Astrocyte of the cerebellum (primary cell): ENCODE measurements at places on chromosomes 16 and 17.

DNA sequence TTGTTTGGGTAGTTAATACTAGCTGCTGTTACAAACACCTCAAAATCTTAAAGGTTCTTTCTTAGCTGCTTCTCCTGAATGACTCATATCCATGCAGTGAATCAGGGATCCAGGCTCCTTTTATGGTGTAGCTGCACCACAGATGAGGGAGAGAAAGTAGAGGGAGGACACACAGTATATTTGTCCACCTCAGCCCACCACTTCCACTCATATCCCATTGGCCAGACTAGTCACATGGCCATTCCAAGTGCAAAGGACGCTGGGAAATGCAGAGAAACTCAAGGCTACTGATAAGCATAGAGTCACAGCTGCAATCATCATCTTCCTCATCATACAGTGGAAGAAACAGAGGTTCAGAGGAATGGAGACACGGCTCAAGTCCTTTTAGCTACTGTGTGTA, 63.8 kb downstream of the GSG1L start:
- DNase-seq: no peak

- DNase-seq: peak; percentile 98
Observed at GRCh38 chr17:59842901-59843652, 49.7 kb downstream of the TUBD1 start.

- no peak for DNase-seq
Observed at GRCh38 chr16:49460786-49461470, 87.3 kb downstream of the C16orf78 start.

DNA sequence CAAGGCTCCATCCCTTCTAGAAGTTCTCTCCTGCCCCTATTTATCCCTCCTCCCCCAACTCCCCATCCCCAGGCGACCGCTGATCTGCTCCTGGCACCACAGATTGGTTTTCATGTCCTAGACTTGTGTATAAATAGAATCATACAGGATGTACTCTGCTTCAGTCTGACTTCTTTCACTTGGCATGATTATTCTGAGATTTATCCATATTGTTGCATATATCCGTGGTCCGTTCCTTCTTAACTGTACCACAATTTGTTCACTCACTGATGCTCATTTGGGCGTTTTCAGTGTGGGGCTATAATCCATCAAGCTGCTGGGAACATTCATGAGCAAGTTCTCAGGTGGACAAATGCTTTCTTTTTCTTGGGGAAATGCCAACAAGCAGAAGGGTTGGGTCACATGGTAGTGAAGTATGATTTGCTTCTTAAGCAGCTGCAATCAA, 23.9 kb downstream of the PITPNM3 start:
- no peak for DNase-seq

GRCh38 chr16:67346341-67346740, 19.7 kb downstream of the LRRC36 start:
- no peak for DNase-seq

DNA sequence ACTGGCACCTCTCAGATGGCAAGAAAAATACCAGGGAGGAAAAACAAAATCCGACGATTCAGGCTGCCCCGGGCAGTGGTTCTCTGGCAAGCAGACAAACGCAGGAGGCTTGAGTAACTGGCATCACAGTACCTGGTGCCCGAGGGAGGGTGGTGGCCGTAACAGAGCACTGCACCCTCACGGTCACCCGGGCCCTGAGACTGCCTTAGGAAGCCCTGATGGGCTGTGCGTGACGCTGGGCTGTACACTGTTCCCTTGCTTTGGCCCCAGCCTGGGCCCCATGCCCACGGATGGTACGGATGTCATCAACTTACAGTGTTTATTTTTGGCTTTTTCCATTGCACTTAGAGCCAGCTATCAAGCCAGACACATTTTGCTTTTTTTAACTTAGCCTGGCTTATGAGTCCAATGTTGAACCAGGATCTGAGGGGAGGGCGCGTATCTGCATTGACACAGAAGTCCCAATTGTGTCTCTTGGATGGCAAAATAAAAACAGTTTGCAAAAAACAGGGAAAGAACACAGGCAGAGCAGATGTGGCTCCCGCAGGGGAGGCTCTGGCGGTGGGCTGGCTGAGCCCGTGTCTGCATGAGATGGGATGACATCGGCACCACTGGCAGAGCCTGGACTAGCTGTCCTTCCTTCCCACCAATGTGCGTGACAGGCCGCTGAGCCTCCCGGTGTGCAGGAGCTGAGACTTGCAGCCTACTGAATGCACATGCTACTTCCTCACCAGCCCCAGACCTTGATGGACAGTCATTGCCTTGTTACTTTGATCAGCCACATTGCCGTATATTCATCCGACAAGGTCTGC, 287.7 kb downstream of the FOXL1 start:
- no peak for DNase-seq

GRCh38 chr17:79954281-79955166, 81.1 kb downstream of the TBC1D16 start:
- DNase-seq: no peak

GRCh38 chr16:71348262-71349085, 10.0 kb upstream of the CALB2 start:
- DNase-seq: no peak

DNA sequence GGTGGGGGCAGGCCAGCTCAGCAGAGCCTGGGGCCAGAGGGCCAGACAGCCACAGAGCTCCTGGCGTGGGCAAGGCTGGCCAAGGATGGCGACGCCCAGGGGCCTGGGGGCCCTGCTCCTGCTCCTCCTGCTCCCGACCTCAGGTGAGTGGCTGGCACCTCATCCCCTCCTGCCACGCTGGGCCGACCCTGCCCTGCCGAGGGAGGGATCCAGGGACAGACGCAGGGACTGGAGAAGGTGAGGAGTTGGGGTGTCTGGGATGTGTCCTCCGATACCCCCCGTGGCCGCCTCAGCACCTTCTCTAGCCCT, at the start of gene ADGRG3:
Gene ADGRG3, plus strand, starts transcription at position 44 of the 309 bp plus-strand sequence. Its CDS starts 42 bp downstream, at position 86.
- DNase-seq: no peak

DNA sequence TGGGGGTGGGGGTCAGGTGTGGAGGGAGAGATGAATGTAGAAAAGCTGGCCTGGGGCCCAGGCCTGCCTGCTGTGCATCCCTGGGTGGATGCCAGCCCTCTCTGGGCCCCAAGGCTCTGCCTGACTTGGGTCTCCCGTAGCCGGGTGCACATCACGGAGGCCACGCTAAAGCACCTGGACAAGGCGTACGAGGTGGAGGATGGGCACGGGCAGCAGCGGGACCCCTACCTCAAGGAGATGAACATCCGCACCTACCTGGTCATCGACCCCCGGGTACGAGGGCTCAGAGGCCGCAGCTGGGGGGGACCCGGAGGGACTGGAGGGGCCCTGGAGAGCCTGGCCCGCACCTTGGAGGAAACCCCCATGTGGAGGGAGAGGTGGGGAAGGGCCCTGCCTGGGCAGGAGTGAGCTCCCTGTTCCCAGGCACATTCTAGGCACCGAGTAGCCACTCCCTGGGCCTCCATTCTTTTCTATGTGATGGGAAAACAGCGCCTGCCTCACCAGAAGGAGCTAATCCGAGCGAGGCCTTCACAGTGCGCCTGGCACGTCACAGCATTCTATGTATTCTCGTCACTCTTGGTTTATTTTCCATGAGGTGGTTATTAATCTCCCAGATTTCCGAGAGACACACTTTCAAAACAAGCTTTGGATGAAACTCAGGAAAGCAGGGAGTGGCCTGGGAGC, 34.7 kb downstream of the ADCY7 start:
- DNase-seq: no peak

DNA sequence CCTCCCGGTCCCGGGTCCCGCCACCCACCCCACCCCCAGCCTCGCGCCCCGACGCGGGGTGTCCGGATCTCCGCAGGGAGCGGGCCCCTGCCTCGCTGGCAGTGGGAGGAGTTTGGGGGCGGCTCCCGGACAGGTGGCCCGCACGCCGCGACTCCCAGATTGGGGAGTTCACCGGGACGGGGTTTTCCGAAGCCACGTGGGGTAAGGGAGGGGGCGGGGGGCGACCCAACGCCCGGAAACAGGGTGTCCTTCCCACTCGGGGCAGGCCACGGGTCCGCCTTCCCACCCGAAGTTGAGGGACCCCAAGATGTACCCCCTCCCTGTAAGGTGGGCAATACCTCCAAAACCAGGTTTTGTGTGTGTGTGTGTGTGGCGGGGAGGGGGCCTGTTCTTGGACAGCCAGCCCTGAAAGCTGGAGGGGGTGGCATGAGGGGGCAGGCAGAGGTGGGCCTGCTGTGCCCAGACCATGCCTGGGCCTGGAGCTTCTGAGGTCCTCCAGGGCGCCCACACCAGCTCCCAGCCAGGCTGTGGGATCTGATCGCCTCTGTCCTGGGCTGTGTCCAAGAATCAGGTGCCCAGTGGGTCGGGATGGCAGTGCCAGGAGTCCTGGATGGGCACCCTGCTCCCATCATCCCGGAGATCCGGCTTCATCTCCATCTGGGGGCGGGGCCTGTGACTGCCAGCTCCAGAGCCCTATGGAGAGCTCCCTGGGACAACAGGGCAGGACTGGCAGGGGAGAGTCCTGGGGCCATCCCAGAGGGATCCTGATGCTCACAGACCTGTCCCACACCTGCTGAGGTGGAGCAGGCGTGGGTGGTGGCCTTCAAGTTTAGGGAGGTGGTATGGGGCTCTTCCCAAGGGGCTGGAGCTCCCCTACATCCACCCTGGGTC, 767 bp downstream of the SYNGR2 start:
- DNase-seq: no peak

- no peak for DNase-seq
Observed at GRCh38 chr17:17403899-17404576, 72.8 kb upstream of the MED9 start.

DNA sequence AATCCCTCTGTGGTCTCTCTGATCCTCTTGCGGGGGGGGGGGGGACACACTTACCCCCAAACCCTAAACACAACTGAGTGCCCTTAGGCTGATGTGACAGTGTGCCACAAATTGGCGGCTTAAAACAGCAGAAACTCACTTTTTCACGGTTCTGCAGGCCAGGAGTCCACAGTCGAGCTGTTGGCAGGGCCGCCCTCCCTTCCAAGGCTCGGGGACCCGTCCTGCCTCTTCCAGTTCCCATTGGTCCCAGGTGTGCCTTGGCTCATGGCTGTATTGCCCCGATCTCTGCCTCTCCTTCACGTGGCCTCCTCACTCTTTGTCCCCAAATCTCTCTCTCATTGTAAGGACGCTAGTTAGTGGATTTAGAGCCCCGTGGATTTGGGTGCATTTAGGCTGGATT, 199.9 kb upstream of the CIBAR2 start:
- no peak for DNase-seq

GRCh38 chr16:49458243-49458642, 84.6 kb downstream of the C16orf78 start:
- no peak for DNase-seq

DNA sequence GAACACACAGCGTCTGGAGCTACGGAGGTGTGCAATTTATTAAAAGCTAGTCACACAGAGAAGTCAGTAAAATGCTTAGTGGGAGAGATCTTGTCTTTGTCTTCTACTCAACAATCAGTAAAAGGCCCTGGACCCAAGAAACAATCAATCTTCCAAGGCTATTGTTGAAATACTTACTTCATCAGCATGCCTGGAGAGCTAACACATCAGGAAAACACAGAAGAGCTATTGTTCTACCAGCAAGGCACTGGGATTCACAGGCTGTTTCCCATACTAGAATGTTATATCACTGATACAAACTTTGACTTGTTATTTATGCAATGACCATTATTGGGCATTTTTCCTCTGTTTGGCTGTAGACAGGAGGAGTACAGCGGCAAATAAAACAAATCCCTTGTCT, 247.8 kb upstream of the ERCC4 start:
- DNase-seq: no peak

DNA sequence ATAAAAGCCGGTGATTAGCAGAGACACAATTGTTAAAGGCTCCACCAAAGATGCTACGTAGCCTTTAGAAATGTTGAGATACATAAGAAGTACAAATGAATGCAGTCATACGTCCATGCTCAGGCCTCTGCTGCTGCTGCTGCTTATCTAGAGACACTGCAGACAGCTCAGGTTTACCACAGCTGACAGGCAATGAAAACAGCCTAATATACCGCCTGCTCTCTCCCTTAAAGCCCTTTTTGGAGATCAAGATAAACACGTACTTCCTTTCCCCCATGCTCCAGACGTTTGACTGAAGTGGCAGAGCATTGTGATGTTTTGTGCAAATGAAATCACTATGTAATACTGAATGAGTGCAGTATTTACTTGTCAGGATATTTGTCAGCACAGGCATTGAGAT, 185.3 kb downstream of the AATF start:
- no peak for DNase-seq

- no peak for DNase-seq
Observed at GRCh38 chr17:9432134-9432885, 143.3 kb downstream of the STX8 start.

- DNase-seq: no peak
Observed at GRCh38 chr17:76086384-76086783, 7.4 kb downstream of the ZACN start.

GRCh38 chr17:29682054-29682453, 59.3 kb upstream of the CORO6 start:
- no peak for DNase-seq

GRCh38 chr17:31452101-31452500, 60.6 kb downstream of the RAB11FIP4 start:
- no peak for DNase-seq

- no peak for DNase-seq
Observed at GRCh38 chr16:77541165-77541564, 106.3 kb upstream of the ADAMTS18 start.

DNA sequence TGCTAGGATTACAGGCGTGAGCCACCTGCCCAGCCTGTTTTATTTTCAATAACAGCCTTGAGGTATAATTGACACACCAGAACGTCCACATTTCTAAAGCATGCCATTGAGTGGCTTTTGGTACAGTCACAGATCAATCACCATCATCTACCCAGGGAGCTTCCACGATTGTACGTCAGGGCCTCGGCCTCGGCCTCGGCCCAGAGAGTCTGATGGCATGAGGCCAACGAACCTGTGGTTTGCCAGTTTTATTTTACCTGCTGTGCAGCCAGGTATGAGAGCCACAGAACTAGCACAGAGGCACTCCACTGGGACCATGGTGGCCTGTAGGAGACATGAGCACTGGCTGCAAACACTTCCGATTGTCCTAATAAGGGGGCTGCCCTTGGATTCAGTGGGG, 8.3 kb downstream of the UBALD1 start:
- DNase-seq: no peak

GRCh38 chr16:53053967-53054669, 673 bp upstream of the CHD9 start:
- no peak for DNase-seq

GRCh38 chr16:67166110-67166547, 1.6 kb downstream of the HSF4 start:
- DNase-seq: no peak
